ENCODE measurements at places on chromosomes 16 and 17.

DNA sequence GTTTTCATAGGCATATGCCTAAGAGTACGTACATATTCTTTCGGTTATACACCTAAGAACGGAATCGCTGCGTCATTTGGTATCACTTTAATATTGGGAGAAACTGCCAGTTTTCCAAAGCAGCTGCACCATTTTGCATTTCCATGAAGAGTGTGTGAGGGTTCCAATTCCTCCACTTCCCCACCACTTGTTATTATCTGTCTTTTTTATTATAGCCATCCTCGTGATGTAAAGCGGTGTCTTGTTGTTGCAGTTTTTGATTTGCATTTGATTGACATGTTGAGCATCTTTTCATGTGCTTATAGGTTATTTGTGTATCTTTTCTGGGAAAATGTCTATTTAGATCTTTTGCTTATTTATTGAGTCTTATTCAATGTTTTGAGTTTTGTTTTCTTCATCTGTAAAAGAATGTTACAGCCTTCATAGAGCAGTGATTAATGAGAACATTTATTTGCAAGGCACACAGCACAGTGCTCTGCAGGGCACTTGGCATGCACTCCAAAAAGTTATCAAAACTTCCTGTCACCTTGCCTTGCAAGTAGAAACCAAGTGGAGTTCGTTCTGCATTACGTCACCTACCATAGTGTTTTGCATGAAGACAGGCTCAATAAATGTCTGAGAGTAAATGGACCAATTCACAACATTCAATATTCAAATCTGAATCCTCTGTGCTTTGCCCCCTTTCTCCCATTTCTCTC lies 26.6 kb upstream of the ST6GALNAC1 start:
- DNase-seq = no peak

GRCh38 chr16:58462499-58462996 lies 37.4 kb upstream of the NDRG4 start:
- no peak for DNase-seq

DNA sequence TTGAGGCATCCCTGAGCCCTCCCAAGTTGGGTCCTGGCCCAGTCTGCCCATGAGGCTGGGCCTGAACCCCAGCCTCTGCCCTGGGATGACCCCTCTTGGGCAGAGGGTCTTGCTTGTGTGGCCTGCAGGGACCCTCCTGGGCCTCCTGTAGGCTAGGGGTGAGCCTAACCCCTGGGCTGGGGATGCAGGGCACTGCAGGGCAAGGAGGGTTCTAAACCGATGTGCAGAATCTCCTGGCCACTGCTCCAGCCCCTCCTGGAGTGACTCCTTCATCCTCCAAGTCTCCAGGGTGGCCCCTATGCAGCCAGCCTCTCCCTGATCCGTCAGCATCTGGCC lies 37.5 kb downstream of the LGALS9 start:
- DNase-seq = no peak

DNA sequence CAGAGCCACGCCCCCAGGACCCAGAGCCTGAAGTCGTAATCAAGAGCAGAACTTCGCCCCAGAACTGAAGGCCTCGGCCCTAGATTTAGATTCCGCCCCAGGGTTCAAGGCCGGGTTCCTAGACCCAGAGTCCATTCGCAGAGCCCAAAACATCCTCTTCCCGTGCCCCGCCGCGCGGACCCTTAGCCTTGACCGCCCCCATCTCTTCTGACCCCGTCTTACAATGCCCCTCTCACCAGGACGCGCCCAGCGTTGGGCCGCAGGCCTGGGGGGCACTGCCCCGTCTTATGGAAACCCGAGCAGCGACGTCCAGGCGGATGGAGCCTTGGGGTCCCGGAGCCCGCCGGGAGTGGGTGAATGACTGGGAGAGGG lies 5.0 kb downstream of the CD19 start:
- no peak for DNase-seq

DNA sequence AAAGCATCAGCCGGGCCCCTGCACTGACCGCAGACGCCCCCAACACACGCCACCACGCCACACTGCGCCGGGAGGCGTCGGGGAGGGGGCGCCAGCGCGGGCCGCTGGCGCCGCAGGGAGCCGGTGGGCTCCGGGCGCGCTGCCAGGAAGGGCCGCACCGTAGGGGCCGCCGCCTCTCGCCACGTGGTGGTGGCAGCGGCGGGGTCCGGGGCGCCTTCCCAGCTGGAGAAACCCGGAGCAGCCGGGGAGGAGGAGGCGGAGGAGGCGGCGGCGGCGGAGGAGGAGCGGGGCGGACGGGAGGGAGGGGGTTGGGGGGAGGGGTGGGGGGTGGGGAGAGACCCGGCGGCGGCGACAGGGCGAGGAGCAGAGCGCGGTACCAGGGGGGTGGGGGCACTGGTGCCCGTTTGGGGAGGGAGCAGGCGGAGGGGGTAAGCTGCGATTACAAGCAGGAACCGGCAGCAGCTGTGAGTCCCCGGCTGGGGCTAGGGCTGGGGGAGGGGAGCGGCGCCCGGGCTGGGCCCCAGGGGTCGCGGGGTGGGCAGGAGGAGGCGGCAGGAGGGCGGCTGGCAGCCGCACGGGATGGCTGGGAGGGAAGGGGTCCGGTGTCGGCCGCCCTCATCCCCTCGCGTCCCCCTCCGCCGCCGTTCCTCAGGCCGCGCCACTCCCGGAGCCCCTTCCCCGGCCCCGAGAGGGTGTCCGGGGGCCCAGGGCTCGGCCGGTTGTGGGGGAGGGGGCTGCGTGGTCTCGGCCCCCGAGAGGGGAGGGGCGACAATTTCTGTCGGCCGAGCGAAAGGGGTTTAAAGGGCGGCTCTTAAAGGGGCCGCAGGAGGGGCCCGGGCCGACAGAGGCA lies at the start of gene TBKBP1:
TSS of gene TBKBP1 (plus strand) at position 431 of the 850 bp plus-strand sequence. CDS start 1,952 bp downstream, outside the sequence.
- DNase-seq = no peak

DNA sequence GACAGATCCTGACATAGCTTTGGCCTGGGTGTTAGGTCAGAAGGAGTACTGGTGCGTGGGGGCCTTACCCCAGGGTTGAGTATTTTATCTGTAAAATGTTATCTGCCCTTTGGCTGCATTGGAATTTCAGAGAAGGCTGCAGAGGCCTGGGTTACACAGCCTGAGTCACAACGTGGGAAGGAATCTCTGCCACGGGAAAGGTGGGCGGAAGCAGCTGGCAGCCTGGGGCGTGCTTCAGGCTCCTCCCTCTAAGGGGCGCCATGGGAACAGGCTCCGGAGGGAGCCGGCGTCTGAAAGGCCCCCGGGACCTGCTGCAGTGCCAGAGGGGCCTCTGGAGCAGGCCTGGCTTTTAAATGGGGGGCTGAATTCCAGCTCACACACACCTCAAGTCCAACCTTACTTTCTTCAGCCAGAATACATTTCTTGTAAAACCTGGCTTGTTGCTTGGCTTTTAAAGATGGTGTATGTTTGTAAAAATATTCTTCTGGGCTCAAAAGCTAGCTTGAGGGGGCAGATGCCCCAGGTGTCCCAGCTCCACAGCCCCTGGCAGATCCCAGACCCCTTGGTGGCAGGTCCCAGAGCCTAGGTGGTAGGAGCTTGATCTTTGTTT lies 142.2 kb downstream of the RAB11FIP4 start:
- no peak for DNase-seq

DNA sequence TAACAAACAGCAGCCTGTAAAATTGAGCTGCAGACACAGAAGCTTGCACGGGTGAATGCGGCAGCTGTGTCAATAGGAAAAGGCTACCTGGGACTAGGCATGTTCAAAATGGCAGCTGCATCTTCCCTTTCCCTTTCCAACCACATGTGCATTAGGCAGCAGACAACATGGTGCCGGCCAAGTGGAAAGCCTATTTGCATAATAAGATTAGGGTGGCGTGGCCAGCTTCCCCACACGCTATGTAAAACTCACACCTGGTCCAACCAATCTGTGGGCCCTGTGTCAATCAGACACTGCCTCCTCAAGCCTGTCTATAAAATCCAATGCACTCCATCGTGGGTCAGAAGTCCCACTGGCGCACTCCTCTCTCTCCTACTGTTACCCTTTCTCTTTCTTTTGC lies 61.0 kb upstream of the RBBP6 start:
- no peak for DNase-seq

DNA sequence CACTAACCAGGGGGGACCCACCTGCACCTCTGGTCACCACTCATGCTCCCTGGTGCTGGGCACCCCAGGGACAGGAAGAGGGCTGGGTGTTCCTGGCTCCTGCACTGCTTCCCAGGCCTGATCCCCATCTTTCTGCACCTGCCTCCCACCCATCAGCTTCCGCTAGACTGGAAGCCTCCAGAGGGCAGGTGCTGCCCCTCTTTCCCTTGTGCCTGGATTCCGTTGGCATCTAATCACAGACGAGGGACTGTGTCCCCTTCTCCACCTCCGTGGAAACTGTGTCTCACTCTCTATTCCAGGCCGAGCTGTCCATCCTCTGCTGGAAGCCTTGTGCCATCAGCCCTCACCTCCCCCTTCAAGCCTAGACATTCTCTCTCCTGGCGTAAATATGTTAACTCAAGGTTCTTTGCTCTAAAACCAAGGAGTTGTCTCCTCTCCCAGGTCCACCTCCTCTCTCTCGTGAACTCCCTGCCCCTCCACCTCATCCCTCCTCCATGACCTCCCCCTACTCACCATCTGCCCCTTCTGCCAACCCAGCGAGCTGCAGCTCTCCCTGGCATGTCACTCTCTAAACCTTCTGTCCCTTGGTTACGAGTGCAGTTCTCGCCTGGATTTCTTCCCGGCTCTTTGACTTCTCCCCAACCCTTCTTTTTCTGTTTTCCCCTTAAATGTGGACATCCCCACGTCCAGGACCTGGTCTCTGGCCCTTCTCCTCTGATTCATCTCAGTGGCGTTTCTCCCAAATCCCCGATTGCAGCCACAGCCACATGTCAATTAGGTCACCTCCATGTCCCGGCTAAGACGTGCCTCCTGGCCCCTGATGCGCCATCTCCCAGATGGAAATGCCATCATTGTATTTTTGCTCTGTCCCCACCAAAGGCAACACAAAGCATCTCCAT lies 107.7 kb downstream of the SEC14L1 start:
- DNase-seq = no peak

DNA sequence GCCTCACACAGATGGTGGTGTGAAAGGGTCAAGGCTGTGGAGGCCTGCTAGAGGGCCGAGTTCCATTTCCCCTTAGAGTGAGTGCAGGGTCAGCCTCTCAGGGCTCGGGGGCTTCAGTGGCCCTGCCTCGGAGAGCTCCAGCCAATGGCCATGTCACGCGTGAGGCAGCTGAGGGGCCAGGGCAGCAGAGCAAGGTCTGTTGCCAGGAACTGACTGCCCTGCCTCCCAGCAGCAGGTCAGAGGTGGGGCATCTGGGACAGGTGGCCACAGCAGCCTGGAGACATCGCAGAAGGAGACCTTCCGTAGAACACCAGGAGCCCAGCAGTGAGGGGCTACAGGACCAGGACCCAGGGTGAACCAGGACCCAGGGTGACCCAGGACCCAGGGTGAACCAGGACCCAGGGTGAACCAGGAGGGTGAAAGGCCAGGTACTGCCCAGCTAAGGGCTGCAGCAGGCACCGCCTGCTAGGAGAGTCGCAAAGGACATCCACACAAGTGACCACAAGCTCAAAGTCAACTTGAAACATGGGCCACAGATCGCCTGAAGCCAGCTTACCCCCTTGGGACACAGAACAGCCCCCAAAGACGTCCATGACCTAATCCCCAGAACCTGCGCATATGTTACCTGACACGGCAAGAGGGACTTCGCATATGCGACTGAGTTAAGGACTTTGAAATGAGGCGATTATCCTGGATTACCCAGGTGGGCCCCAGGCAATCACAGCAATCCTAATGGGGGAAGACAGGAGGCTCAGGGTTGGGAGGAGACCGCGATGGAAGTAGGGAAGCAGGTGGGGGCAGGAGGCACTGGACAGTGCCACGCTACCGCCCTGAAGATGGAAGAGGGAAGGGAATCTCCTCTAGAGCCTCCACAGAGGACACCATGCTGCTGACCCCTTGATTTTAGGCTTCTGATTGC lies 4.8 kb upstream of the MEAK7 start:
- DNase-seq = no peak

- DNase-seq = no peak
These were observed 6.4 kb downstream of the GPATCH8 start for GRCh38 chr17:44496815-44497214.

DNA sequence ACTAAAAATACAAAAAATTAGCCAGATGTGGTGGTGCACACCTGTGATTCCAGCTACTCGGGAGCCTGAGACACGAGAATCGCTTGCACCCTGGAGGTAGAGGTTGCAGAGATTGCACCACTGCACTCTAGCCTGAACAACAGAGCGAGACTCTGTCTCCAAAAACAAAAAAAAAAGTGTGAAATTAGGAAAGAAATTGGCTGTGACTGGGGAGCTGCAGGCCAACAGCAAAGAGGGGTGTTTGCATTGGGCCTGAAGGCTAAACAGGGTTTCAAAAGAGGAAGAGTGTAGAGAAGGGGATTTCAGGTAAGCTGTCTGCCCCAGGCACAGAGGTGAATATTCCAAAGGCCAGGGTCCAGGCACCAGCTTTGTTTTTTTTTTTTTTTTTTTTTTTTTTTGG lies 9.4 kb downstream of the BMERB1 start:
- no peak for DNase-seq

- no peak for DNase-seq
These were observed 590 bp downstream of the ITGAX start for GRCh38 chr16:31355431-31356100.

DNA sequence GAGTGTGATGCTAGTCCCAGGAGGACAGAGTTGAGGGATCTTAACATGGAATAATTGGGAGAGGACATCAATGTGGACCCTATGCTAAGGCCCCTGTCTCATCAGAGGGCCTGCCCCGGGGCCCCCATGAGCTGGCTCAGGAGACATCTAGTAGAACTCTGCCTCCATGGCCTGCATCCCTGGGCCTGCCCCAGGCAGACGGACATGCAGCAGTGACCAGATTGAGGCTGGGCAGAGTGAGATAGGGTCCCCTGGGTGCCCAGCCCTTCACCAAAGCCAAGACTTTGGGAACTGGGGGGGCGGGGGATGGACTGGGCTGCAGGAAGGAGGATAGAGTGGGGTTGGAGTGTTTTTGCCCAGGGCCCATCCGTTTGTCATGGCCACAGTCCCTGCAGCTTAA lies 115.2 kb downstream of the CCDC182 start:
- no peak for DNase-seq

Measured in globus pallidus (tissue), 1 donor.